Fibroblast of villous mesenchyme (primary cell): ENCODE measurements at places on chromosomes 12 and 14. TPM values are rescaled to one million over a fixed set of nuclear protein-coding genes. Genes with fewer than 3 reads are reported as not detected.

The GNB3 gene
- total RNA-seq: 1.7 and 3.9 TPM in 2 replicates

The ARMH4 gene
- 1.6 and 3.0 TPM in 2 replicates for total RNA-seq

The COX8C gene
- not detected in 2 replicates for total RNA-seq

The BDKRB1 gene
- total RNA-seq: 5.8 and 15.1 TPM in 2 replicates

The NOVA1 gene
- 1.9 and 6.9 TPM in 2 replicates for total RNA-seq

The NINJ2 gene
- total RNA-seq: 0.32 and 0.43 TPM in 2 replicates
